Motor neuron (in vitro differentiated cells): ENCODE measurements at places on chromosomes 1 and 21. TPM values are rescaled to one million over a fixed set of nuclear protein-coding genes. Genes with fewer than 3 reads are reported as not detected.

DNA sequence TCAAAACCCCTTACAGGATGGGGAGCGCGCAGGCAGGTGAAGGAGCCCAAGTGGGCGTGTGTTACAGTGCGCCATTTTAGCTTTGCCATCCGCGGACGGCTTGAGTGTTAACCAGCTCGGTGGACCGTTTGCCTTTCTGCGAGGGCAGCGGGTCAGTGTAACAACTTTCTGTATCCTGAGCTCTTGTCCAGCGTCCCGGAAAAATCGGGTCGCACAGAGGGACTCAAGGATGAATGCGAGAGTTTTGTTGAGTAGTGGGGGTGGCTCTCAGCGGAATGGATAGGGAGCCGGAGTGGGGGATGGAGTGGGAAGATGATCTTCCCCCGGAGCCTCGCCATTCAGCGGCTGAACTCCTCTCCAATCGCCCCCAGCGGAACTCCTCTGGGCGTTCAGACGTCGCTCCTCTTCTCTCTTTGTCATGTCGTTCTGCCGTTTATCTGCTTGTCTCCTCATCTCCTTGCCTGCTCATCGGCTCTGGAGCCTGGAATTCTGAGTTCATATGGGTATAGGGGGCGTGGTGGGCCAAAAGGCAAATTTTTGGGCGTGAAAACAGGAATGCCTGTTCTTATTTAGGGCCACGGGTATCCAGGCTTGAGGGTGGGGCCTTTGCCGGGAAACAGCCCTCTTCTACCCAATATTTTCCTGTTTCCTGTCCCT is 295.4 kb downstream of the CTH start:
- ATAC-seq: peak; percentile 86

GRCh38 chr1:160726498-160727315 is 12.3 kb upstream of the SLAMF7 start:
- peak; percentile 93 for ATAC-seq

GRCh38 chr1:196380316-196380715 is 227.9 kb downstream of the KCNT2 start:
- ATAC-seq: no peak

Gene SLC22A15
- 11.2 and 11.3 TPM in 2 replicates for total RNA-seq

Gene ARMH1
- 6.1 and 9.8 TPM in 2 replicates for total RNA-seq

Gene CELA3A
- not detected in 2 replicates for total RNA-seq

Gene ADAMTSL4
- 42.3 and 43.7 TPM in 2 replicates for total RNA-seq

DNA sequence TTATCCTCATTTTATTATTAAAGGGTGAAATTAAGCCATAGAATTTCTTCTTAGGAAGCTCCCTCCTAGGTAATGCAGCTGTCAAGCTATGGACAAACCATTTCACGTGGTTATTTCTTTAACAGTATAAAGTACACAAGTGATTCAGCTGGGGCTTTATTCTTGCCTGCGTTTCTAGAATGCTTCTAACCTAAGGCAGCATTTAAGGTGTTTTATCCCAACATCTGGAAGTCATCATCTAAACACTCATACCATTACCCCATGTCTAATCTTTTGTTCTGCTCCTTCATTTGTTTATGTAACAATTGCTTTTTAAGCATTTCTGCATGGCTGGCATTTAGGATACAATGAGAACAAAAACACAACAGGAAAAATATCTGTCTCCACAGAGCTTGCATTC is 829.2 kb upstream of the ADAMTS5 start:
- ATAC-seq: no peak

GRCh38 chr1:152029144-152029928 is 7.5 kb downstream of the S100A11 start:
- no peak for ATAC-seq

Gene CFHR3
- total RNA-seq: 0.52 TPM in 1 of 2 replicates, not detected in the other

GRCh38 chr1:59212706-59213105 is 84.2 kb upstream of the FGGY start:
- ATAC-seq: peak; percentile 65

DNA sequence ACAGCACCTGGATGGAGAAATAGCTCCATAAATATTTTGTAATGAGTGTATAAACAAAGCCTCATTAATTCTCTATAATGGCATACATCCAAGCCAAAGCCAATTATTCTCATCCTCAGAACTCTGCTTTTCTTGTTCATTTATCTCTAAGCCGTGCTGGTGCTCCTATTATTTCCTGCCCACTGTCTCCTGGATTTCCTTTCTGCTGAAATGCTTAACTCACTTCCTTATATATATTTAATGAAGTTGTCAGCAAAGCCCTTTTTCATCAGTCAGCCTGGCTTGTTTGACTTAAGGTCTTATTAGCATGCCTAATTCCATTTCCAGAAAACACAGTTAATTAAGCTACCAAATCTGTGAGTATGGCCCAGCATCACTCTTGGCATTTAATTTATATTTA is 93.4 kb downstream of the SLC25A24 start:
- ATAC-seq: no peak

- no peak for ATAC-seq
Observed at GRCh38 chr1:175364424-175365076, 172.0 kb upstream of the KIAA0040 start.

DNA sequence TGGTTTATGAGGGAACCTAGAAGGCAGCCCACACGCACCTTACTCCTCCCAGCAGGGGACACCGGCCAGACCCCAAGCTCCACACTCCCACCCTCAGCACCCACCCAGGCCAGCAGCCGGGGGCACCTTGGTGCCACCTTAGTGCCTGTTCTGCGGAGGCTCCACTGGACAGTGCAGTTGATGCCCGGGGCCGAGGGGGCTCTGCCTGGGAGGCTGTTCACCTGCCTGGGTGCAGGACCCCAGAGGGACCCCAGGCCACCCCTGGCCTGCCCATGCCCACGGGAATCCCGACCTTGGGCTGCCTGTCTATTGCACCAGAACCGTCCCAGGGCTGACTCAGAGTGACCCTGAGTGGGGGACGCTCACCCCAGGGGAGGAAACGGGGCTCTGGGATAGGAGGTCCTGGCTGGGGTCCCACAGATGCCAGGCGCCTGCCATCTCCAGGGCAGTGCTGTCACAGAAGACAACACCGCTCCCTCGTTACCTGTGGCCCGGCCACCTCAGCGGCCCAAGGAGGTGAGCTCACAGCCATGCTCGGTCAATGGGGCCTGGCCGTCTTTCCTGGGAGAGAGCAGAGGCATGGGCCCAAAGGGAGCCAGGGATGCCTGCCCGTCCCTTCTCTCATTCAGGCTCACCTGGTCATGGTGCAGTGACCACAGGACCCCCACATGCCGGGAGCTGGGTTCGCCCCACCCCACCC is 696 bp downstream of the SCNN1D start:
- no peak for ATAC-seq

GRCh38 chr1:9863371-9863770 is 39.6 kb upstream of the CLSTN1 start:
- no peak for ATAC-seq

DNA sequence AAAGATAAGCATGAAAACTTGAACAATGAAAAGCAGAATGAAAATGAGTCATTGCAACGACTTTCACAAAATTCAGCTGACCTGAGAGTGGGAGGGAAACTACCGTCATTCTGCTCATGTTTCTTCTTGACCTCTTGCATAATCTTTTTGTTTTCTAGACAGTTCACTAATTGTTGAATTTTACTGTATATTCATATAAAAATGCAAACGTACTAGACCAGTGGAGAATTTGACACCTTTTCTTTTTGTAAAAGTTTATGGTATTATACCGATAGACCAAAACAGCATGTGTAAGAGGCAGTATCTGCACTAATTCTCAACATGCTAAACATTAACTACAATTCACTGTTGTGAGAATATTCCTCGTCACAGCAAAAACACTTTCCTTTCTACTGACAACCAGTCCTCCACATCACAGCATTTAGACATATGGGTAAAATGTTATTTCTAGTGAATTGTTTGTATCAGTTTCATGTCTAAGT is 137.8 kb downstream of the GREM2 start:
- ATAC-seq: no peak

DNA sequence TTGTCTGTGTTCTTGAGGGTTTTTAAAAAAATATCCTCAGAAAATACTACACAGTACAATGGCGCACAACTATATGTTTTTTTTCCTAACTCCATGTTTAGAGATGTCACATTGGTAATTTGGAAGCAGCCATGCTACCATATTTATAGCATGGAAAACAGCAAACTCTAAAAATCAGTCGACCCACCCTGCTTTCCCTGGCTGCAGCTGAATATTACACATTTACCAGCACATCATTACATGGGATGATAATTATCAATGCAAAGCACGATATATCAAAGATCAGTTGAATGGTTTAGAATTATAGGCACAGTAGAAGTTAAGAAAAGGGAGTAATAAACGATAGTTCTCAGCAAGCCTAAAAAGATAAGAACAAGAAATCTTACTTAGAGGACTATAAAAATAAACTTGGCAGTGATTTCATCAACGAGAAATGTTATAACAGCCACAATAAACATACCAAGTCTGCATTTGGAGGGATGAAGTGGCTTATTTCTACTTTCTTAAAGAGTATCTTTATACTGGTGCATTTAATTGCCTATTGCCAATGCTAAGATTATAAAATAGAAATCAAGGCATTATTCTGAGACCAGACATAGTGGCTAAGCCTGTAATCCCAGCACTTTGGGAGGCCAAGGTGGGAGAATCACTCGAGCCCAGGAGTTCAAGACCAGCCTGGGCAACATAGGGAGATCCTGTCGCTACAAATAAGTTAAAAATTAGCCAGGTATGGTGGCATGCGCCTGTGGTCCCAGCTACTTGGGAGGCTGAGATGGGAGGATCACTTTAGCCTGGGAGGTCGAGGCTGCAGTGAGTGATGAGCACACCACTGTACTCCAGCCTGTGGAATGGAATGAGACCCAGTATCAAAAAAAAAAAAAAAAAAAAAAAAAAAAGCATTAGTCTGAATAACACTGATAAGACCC is 43.4 kb downstream of the WDR64 start:
- no peak for ATAC-seq

DNA sequence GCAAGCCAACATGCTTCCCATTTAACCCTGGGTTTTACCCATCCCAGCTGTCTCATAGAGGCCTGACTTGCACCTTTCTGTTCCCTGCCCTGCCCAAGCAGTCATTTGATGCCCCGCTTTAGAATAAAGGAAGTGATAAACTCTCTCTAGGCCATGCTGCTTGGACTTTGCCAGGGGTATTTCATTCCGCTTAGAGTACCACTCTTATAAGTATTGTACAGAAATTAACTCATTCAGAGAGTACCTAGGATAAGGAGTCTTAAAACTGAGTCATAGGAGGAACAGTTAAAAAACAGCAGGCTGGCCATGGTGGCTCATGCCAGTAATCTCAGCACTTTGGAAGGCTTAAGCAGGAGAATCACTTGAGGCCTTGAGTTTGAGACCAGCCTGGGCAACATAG is 21.0 kb upstream of the LYST start:
- no peak for ATAC-seq

- ATAC-seq: no peak
Observed at GRCh38 chr1:29579821-29580425, 343.6 kb downstream of the PTPRU start.

- no peak for ATAC-seq
Observed at GRCh38 chr21:31087639-31088473, 49.6 kb upstream of the KRTAP19-8 start.

Gene AIM2
- total RNA-seq: 0.98 TPM in 1 of 2 replicates, not detected in the other

Gene RGL1
- 9.2 and 11.4 TPM in 2 replicates for total RNA-seq

Gene DCDC2B
- total RNA-seq: 0.25 and 0.65 TPM in 2 replicates

Gene SERPINC1
- total RNA-seq: 0.16 TPM in 1 of 2 replicates, not detected in the other

- no peak for ATAC-seq
Observed at GRCh38 chr1:206647224-206647623, 11.9 kb downstream of the DYRK3 start.

Gene KCNAB2
- total RNA-seq: 12.0 and 12.5 TPM in 2 replicates

Gene FCN3
- total RNA-seq: 0.50 TPM in 1 of 2 replicates, not detected in the other
